ENCODE measurements at places on chromosomes 4 and X. TPM values are rescaled to one million over a fixed set of nuclear protein-coding genes. Genes with fewer than 3 reads are reported as not detected.

Gene FAM47A
- total RNA-seq = not detected

DNA sequence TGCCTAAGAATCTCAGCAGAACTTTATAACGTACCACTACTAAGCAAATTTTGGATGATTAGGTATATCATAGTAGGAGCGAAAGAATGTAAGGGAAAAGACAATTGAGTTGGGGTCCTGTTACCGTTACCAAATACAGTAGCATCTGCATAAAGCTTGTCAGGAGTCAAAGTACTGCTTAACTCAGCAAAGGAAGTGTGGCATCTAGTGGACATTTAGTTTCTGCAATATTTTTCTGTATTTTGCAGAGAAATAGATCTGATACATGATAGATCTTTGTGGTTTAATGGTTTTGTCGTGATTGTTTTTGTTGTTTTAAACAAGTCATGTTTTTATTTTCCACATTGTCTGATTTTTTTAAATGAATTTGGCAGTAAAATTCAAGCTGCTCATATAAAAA, 81.0 kb upstream of the SMARCAD1 start:
- no peak for DNase-seq
- peaks cover 16% of the 10 kb centered on the region for H3K27me3 ChIP-seq
- H3K4me1 ChIP-seq = no peaks in the 10 kb centered on the region
- H3K4me3 ChIP-seq = no peak overlapping the region

GRCh38 chr4:41209187-41209586, 5.2 kb downstream of the APBB2 start:
- H3K36me3 ChIP-seq = peaks cover 1% of the 10 kb centered on the region
- peak overlapping the region; percentile 92 for H3K27ac ChIP-seq
- H3K4me1 ChIP-seq = peaks cover 82% of the 10 kb centered on the region
- no peaks in the 10 kb centered on the region for H3K27me3 ChIP-seq
- no peak for DNase-seq

GRCh38 chr4:2077537-2078460, 18.7 kb downstream of the NAT8L start:
- DNase-seq = no peak
- no peak overlapping the region for H3K27ac ChIP-seq
- H3K4me1 ChIP-seq = no peaks in the 10 kb centered on the region
- H3K36me3 ChIP-seq = peaks cover 2% of the 10 kb centered on the region
- H3K27me3 ChIP-seq = no peaks in the 10 kb centered on the region

Gene SFRP2
- 130 TPM for total RNA-seq

DNA sequence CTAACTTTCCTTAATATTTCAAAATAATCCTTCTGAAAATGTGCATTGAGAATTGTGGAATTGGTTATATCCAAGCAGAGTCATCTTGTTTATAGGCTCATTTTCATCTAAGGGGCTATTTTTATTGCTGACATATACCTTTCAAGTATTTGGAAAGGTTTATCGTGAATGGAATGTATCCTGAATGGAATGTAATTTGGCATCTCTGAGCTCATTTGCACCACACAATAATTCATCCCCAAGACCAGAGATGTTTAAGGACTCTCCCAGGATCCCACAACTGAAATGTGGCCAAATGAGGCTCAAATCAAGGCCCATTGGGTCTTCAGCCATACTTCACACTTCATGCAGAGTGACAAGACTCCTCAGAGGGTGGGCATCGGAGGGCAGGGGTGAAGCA, 7.5 kb upstream of the SETD7 start:
- peaks cover 9% of the 10 kb centered on the region for H3K4me1 ChIP-seq
- no peak overlapping the region for H3K4me3 ChIP-seq
- H3K27me3 ChIP-seq = no peaks in the 10 kb centered on the region
- H3K36me3 ChIP-seq = no peaks in the 10 kb centered on the region
- H3K27ac ChIP-seq = no peak overlapping the region
- DNase-seq = no peak

DNA sequence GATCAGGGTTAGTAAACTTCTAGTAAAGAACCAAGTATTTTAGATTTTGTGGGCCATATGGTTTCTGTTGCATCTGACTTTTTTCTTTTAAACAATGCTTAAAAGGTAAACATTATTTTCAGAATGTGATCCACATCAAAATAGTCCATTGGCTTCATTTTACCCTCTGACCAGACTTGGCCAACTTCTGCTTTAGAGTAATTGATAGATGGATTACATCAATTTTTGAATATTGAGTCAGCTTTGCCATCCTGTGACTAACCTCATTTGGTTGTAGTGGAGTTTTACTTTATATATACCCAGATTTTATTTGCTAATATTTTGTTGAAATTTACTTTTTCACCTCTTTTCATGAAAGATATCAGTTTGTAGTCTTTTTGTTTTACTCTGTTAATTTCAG, 559.8 kb downstream of the TLL1 start:
- H3K27ac ChIP-seq = no peak overlapping the region
- H3K4me3 ChIP-seq = no peak overlapping the region
- no peaks in the 10 kb centered on the region for H3K27me3 ChIP-seq
- no peaks in the 10 kb centered on the region for H3K36me3 ChIP-seq

DNA sequence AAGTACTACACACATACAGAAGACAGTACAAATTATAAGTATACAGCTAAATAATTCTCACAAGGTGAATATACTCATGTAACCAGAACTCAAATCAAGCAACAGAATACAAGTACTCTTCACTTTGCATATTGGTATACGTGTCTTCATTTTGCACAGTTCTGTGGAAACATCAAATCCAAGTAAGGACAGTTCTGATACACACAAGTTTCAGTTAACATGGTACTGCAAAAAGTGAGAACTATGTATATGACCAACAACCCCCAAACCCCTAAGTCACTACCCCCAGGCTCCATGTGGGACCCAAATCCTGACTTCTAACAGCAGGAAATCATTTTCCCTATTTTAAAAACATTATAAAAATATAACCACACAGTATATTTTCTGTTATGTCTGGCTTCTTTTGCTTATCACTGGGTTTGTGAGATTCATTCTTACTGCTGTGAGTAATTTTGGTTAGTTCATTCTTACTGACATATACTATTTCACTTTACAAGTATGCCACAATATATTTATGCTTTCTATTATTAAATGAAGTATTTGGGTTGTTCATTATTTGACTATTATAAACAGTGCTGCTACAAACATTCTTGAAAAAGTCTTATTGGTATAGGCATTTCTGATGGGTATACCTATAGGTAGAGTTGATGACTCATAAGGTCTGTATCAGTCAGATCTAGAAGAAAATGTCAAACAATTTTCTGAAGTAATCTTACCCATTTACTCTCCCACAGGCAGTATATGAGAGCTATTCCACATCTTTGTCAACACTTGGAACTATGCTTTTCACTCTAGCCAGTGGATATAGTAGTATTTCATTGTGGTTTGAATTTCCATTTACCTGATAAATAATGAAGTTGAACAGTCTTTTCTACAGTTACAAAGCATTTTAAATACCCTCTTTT, 47.0 kb downstream of the SCLT1 start:
- peaks cover 2% of the 10 kb centered on the region for H3K36me3 ChIP-seq
- no peaks in the 10 kb centered on the region for H3K27me3 ChIP-seq
- no peak overlapping the region for H3K27ac ChIP-seq
- H3K4me1 ChIP-seq = peaks cover 16% of the 10 kb centered on the region
- no peak overlapping the region for H3K4me3 ChIP-seq
- no peak for DNase-seq

Gene HHIP
- total RNA-seq = 38.3 TPM

Data from chondrocyte (in vitro differentiated cells).